ENCODE measurements at places on chromosomes 3 and 15.

DNA sequence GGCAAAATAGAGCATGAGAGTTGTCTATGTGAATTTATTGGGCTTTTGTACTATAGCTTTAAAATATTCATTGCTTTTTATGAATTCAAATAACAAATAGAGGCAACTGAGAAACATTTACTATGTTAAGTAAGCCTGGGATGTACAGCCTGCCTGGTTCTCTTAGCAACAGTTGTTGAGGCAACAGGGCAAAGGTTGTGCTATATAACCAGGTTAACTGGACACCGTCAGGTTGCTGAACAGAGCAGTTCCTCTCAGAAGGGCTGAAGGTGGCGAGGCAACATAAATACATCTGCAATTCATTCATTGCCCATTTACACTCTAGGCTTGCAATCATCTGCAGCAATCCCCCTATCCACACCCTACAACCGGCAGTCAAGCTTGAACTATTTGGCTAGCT, 78.2 kb downstream of the GTF2E1 start:
- no peak for DNase-seq

GRCh38 chr3:155852341-155852740, 1.9 kb downstream of the SLC33A1 start:
- DNase-seq, result no peak

- DNase-seq, result no peak
Measured at GRCh38 chr3:37041546-37042195, 48.4 kb downstream of the MLH1 start.

DNA sequence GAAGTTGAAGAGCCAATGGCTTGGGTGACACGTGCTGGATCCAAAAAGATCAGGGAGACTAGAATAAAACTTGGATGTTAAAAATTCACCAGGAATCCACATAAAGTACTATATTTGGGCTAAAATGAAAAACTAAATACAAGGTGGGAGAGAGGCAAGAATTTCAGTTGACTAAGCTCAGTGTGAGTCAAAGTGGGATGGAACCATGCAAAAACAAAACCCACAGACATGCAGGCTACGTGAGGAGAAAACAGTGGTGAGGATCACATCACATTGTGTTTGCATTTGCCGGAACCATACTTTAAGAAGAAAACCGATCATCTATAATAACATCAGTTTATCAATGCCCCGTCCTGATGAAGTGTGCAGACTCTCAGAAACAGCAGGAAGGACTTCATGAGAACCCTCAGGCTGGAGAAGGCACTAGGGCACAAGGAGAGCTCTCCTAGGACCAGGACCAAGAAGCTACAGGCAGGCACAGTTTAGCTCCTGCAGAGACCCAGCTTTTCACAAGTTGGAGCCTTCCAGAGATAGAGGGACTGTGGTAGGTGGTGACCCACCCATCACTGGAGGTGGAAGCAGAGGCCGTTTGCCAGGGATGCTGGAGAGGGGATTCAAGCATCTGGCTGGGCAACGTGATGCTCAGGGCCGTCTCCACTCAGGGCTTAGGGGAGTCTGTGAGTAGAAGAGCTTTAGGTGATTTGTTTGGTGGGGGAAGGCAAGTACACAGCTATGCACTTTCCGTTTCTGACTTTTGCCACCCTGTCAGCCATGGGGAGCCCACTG, 29.0 kb upstream of the NR2E3 start:
- DNase-seq, result no peak

- DNase-seq, result no peak
Measured at GRCh38 chr3:46269556-46269955, 27.3 kb downstream of the CCR3 start.

GRCh38 chr3:189860296-189860695, 229.1 kb downstream of the TP63 start:
- no peak for DNase-seq

GRCh38 chr15:94844538-94845389, 613.4 kb downstream of the MCTP2 start:
- peak; percentile 43 for DNase-seq

DNA sequence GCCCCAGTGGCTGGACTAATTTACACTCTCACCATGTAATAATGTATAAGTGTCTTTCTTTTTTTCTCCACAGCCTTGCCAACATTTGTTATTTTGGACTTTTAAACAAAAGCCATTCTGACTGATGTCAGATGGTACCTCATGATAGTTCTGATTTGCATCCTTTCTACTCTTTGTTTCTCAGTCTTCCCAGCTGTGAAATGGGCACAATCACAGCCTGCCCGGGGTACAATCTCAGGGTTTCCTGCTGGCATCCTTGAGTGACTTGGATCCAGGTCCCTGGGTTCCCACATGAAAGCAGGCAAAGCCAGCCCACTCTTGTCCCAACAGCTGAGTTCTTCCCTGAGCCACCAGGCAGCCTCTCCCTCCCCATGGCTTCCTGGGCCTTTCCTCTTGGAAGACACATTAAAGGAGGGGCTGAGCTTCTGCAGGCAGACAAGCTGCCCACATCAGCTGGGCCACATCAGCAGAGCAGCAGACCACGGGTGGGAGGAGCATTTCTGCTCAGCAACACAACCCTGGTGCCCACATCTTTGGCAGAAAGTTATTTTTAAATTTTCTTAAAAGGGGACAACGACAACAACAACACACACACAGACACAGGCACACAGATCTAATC, 82.0 kb downstream of the MYLK start:
- DNase-seq, result no peak

DNA sequence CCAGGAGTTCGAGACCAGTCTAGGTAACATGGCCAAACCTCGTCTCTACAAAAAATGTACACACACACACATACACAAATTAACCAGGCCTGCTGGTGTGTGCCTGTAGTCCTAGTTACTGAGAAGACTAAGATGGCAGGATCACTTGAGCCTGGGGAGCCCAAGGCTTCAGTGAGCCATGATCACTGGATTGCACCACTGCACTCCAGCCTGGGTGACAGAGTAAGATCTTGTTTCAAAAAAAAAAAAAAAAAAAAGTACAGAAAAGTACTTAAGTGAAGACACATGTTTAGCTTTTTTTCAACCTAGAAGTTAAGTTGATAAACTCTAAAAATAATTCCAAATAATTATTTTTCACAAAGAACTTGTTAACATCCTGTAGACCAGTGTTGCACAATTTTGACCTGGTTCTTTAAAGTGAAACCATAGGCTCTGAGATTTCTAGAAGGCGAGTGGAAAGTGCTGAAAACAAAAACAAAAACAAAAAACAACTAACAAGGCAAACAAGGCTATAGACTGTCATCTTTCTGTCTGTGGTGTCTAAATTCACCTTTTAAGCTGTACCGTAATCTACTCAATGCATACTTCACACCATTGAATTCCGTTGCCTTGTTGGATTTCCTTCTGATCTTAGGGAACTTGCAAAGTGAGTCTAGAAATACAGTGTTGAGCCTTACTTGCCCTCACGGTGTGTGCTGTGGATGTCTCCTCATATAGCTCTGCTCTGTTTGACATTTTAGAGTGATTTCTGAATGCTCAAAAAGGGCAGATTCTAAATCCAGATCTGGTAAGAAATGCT, 63.5 kb downstream of the CHST2 start:
- no peak for DNase-seq

DNA sequence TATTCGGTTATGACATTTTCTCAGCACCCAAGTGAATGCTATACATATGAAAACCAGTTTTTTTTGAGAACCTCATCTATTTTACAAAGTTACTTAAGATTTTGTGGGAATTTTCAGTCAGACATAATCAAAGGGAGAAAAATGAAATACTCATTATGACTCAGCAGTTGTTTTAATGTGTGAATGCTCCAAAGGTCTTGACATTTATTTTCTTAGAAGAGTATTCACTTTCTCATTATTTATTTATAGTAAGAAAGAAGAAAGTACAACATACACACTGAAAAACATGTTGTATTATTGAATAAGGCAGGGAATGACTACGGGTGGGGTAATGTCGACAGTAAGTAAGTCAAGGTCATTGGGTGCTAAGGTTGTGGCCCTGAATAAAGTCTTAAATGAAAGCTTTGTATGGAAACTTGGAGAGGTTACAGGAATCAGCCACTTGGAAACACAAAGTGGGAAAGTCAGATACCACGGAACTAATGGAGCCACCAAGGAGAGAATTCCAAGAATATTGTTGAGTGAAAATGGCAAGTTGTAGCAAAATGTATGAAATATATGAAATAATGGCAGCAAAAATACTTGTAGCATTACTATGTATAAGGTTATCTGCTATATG, 844.5 kb downstream of the TBL1XR1 start:
- no peak for DNase-seq

GRCh38 chr3:8972639-8973038, 9.4 kb upstream of the RAD18 start:
- DNase-seq, result no peak

- DNase-seq, result no peak
Measured at GRCh38 chr3:170023165-170023564, 14.6 kb upstream of the GPR160 start.

DNA sequence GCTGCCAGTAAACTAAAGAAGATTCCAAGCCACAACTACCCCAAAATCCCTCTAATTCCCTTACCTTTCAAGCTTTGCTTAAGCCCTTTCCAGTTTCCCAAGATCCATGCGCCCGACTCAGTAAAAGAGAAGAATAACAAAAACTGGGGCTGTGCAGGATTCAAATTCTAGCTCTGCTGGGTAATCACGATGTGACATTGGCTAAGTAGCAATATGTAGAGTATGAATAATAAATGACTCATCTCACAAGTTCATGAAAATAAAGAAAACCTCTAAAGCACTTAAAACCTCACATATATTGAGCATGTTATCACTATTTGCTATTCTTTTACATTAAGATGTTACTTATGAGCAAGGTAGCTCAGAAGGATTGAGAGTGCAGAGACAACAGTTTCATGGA, 522.2 kb upstream of the ZNF717 start:
- no peak for DNase-seq

- DNase-seq, result no peak
Measured at GRCh38 chr15:66681395-66681794, 20.6 kb upstream of the SMAD6 start.

DNA sequence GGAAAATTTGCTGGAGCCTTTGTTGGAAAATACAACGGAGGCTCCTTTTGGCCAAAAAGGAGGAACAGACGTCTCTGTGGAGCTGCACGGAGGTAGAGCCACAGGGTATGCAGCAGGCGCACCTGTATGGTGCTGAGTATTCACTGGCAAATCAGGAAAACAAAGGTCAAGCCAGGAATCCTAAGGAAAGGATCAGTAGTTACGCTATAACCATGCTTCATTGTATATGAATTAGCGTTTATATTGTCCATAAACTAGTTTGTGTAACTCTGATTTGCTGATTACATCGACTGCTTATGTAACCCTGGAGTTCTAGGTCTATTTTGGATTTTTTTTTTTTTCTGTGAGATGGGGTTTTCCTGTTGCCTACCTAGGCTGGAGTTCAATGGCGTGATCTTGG, 45.4 kb downstream of the LPP start:
- DNase-seq, result no peak

GRCh38 chr3:8784676-8785435, 15.4 kb upstream of the OXTR start:
- no peak for DNase-seq

GRCh38 chr3:42713747-42714146, 11.1 kb upstream of the HHATL start:
- no peak for DNase-seq

GRCh38 chr3:133758964-133759739, 13.0 kb downstream of the TF start:
- DNase-seq, result no peak

GRCh38 chr3:61518590-61518989, 42.8 kb upstream of the PTPRG start:
- no peak for DNase-seq

DNA sequence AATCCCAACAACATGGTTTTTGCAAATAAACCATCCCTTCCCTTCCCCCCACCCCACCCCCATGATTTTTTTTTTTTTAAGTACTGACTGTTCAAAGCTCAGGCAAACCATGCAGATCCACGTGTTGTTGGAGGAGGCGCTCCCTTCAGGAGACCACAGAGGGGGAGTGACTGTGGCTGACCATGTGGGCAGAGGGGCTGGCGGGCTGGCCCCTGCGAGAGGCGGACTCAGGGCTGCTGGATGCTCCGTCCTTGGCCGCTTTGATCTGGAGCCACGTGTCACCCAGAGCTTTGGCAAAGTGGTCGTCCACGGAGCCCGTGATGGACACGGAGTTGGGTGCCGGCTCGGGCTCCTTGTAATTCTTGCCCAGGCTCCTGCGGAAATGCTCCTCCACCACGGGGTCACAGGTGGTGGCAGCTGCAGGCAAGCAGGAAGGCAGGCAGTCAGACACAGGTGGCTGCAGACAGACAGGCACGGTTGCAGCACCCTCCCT, 85.3 kb downstream of the VGLL4 start:
- no peak for DNase-seq

- no peak for DNase-seq
Measured at GRCh38 chr3:23474580-23475357, 271.6 kb downstream of the UBE2E2 start.

GRCh38 chr15:34729886-34730285, 24.9 kb downstream of the GJD2 start:
- DNase-seq, result no peak

- no peak for DNase-seq
Measured at GRCh38 chr3:20488151-20488550, 302.1 kb upstream of the SGO1 start.

- DNase-seq, result no peak
Measured at GRCh38 chr15:90671216-90671615, 45.9 kb upstream of the BLM start.

DNA sequence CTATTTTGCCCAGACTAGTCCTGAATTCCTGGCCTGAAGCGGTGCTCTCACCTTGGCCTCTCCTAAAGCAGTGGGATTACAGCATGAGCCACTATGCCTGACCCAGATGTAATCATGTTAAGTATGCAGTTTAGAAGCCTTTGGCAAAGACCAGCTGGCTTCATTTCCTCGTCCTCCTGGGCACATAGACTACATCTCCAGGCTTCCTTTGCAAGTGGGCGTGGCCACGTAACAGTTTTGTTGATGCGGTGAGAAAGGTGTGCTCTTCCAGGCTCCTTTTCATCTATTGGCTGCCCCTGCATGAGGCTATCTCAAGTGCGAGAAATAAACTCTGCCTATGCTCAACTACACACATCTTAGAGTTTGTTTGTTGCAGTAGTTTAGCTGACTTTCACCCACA, 13.0 kb downstream of the SV2B start:
- DNase-seq, result peak; percentile 16

DNA sequence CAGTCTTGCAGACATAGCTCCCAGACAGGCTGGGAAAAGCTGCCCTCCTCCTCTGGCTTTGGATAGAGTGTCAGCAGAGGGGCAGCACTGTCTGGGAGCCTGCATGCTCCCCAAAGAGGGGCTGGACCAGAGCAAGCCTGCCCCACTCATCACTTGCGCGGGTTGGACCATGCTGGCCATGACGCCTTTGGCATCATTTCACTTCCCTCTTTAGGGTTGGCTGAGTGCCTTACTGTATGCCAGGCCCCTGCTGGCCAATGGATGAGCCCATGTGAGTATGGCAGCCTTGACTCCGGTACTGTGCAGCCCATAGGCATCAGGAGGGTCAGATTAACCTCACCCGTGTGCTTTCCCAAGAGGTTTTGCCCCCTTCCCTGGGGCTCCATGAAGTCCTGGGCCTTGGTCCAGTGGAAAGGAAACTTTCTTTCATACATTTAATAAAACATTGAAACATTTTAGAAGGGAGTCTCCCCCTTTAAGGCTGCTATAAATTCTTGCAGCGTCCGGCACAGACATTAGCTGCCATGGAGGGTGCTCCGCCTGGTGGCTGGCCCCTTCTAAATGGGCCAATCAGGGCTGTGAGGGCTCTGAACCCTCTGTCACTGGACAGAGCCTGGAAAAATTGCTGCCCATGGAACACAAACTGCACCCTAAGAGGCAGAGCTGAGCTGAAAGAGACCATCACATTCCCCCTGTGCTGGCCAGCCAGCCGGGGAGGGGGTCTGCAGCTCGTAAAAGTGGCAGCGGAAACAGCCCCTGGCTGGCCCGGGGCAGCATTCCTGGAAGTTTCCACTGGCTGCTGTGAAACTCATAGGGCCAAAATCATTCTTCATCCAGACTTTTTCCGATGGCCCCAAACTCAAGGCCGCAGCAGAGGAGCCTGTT, 20.8 kb upstream of the DUSP7 start:
- DNase-seq, result no peak
